ENCODE measurements at places on chromosomes 3 and 15.

DNA sequence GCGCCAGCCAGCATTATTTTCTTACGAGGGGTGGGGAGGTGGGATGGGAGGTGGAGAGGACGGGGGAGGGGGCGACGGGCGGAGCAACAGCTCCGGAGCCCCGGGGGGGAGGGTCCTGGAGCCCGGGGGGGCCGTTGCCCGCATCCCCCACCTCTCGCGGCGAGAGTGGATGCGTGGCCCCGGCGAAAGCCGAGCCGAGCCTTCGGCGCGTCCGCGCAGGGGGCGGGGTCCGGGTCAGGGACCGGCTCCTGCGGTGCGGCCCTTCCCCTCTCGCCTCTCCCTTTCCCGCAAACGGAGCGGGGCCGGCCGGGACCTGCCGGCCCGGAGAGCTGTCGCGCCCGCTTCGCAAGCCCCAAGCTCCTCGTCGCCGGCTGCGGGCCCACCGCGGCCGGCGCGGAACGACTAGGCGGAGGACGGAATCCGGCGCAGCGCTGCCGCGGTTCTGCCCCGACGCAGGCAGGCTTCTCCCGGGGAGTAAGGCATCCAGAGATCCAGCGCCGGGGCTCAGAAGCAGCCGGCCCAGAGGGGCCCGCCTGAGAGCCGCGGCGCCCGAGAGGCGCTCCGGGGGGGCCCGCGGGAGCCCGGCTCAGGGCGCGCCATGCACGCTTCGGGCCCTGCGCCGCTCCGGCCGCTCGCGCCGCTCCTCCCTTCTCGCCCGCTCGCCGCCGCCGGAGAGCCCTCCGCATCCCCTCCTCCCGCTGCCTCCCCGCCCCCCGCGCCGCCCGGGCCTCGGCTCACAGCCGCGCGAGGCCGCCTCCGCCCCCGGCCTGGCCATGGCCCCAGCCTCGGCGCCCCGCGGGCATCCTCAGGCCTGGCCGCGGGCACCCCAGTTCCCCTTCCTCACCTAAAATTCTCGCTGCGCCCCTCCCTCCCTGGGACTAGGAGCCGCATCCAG lies 459 bp upstream of the ADCY5 start:
- no peak for DNase-seq

- DNase-seq: no peak
Observed at GRCh38 chr15:91050128-91050455, 27.7 kb upstream of the VPS33B start.

GRCh38 chr3:194158942-194159439 lies 23.0 kb downstream of the HES1 start:
- no peak for DNase-seq

- peak; percentile 76 for DNase-seq
Observed at GRCh38 chr15:55031727-55032126, 165.0 kb downstream of the RSL24D1 start.

DNA sequence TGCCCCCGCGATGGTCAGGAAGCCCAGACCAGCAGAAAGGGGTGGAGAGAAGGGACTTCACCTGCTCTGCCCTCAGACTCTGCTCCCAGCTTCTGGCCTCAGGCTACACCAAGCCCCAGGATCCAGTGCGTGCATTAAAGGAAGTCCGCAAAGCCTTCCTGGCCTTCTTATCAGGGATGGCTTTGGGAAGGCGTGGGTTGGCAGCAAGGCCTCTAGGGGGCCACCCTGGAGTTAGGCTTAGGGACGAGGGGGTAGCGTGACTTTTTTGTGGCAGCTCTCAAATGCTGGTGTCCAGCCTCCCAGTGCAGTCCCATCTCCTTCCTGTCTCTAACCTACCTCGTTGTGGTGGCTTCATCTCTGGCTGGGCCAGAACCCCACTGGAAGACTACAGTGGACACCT lies 18.9 kb upstream of the RPL29 start:
- DNase-seq: no peak

DNA sequence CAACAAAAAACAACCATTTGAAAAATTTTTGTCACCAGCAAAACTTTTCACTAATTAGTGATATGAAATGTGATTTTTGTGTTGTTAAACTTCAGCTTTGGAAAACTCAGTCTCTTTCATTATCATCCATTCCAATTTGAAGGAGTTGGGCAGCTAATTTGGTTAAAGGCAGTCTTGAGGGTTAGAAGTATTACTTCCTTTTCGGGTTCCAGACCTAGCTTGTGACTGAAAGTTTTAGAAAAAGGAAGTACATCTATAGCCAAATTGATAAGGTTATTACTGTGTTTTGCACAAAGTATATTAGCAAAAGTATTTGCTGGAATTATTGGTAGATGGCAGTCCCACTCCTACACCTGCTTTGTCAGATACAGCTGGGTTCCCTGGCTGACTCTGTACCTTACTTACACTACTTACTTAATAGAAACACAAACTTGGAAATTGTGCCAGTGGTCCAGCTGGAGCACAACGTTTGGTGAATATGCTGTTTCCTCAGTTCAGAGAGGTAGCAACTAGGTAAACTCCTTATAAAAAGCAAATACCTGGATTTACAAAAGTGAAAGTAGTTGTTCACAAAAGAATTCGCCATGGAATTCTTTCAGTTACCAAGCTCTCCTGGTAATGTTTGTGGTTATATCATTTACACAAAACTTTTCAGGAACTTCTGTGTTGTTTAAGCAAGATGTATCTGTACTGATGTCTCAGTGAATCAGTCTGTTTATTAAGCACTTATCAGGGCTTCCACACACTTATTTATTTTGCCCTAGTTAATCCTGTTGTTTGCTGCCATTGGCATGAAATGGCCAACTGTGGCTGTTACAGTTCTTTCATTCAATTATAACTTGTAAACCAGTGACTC lies 31.6 kb downstream of the TIPARP start:
- DNase-seq: peak; percentile 72

- DNase-seq: no peak
Observed at GRCh38 chr3:24136624-24137310, 191.7 kb downstream of the NR1D2 start.

DNA sequence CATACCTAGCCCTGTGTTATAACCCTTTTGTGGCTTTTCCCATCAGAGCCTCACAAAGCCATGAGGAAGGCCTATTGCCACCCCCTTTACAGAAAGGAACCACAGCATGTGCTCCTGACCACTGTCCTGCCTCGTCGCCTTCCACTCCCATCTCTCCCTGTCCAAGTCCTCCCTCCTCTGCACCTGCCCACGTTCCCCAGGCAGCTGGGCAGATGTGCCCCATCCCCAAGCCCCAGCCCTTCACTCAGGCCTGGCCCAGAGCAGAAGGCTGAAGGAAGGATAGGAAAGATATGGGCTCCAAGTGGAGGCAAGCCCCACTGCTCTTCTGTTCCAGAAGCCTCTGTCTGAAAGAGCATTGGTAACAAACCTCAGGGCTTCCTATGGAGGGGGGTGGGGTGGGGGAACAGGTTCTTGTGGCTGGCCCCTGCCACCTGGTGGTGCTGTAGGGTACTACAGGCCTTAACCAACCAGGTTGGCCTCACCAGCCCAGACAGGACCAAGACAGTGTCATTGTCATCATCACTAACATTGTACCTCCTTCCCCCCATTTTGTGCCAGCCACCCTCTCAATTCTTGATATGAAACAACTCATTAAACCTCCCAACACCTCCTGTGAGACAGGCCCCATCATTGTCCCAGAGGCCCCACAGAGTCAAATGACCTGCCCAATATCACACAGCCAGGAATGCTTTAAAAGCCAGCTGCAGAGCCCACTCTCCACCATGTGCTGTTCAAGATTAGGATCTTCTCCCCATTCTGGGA lies 10.0 kb downstream of the POC1A start:
- peak; percentile 68 for DNase-seq

- DNase-seq: no peak
Observed at GRCh38 chr3:147030274-147030673, 376.1 kb downstream of the ZIC4 start.

- DNase-seq: no peak
Observed at GRCh38 chr3:96007650-96008195, 806.7 kb upstream of the EPHA6 start.

- DNase-seq: peak; percentile 44
Observed at GRCh38 chr3:38521391-38521987, 25.3 kb downstream of the EXOG start.

DNA sequence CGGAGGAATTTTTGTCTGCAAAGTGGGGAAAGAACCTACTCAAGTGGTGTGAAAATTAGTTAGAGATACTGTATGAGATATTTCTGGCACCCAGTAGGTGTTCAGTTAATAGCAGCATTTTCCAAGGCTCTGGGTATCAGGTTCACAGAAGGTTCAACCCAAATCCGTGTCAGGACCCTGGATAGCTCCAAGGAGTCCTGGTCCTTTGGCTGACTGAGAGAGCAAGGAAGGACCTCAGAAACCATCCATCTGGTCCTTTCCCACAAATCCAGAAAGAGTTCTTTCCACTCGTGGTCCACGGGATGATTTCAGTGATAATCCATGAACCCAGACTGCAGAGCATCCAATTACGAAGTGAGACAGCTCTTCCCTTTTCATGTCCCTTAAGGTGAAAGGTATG lies 51.4 kb downstream of the SLC6A11 start:
- peak; percentile 5 for DNase-seq

DNA sequence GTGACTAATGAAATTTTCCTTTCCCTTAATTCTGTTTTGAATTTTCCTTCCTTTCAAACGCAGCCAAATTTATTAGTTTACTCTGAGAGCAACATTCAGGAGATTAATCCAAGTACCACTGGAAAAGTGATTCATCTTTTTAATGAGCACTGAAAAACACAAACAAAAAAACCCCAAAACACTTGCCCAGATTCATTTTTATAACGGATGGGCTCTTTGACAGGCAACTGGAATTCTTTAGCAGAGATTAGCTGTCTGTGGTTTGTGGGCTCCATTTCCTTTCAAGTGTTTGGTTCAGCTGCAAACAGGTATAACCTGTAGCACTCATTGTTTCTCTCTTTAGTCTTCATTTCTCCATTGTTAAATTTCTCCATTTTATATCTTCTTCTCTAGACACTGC lies 3.1 kb upstream of the POLR2M start:
- no peak for DNase-seq

- peak; percentile 44 for DNase-seq
Observed at GRCh38 chr15:100939791-100940190, 20.6 kb downstream of the LRRK1 start.

- peak; percentile 73 for DNase-seq
Observed at GRCh38 chr15:87681104-87681503, 575.4 kb downstream of the NTRK3 start.

DNA sequence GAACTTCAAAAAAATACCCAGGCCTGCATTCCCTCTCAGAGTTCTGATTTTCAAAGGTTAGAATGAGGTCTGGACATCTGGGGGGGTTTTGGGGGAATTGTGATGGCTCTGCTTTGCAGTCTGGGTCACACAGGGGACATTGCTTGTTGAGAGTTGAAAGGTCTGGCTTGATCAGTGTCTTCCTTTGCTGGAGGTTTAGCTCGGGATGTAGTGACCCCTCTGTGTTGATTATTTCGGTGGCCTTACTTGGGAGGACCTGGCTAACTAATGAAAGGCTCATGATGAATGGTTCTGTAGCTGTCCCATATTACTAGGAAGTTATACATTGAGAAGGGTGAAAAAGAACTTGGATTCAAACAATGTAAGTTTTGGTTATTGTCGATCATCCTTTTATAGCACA lies 23.7 kb downstream of the TPM1 start:
- no peak for DNase-seq

GRCh38 chr3:177057768-177058167 lies 139.5 kb downstream of the TBL1XR1 start:
- DNase-seq: no peak

- DNase-seq: no peak
Observed at GRCh38 chr15:90393040-90393439, 5.0 kb downstream of the IQGAP1 start.

DNA sequence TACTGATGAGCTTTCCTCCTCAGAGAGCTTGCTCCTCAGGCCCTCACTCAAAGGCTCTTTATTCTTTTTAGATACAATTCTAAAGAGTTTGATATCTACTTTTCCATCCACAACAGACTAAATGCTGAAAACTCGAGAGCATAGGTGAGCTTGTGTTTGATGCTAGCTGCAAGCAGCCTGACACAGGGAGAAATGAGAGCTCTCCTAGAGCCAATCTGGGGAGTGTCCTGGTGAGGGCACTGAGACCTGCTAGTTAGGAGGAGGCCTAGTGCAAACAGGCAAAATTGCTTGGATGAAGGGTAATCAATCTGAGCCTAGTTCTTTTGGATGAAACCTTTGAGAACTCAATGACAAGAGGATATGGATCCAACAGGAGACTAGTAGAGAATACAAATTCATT lies 300.8 kb downstream of the ZBTB20 start:
- no peak for DNase-seq

Measured in MV-4-11 (cell line).